Fibroblast of skin of left biceps (primary cell): ENCODE measurements at places on chromosomes 11 and 22.

DNA sequence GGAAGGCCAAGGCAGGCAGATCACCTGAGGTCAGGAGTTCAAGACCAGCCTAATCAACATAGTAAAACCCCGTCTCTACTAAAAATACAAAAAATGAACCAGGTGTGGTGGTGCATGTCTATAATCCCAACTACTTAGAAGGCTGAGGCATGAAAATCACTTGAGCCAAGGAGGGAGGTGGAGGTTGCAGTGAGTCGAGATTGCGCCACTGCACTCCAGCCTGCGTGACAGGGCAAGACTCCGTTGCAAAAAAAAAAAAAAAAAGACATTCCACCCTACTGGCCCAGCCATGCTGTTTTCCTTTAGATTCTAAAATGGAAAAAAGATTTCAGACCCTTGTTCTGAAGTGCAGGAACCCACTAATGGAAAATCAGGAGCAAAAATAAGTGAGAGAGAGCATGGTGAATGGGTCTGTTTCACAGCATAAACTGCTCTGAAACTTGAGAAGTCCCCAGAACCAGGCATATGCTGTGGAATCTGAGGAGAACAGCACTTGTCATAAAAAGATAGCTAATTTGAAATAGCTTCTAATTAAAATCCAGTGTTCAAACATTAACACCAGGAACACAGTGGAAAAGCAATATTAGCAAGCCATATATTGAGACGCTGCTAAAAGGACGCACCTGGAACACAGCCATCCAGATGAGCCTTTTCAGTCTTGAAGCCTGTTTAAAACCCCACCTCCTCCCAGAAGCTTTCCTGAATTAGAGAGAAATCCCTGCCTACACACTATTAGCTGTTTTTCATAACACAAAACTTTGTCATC is 66.3 kb upstream of the CHRM4 start:
- DNase-seq: no peak

GRCh38 chr11:44631831-44632230 is 66.4 kb downstream of the CD82 start:
- no peak for DNase-seq

- DNase-seq: peak; percentile 79
Observed at GRCh38 chr22:20509344-20510047, 2.1 kb downstream of the MED15 start.

GRCh38 chr11:85809863-85810262 is 1.1 kb downstream of the SYTL2 start:
- DNase-seq: no peak

- no peak for DNase-seq
Observed at GRCh38 chr11:69172674-69173073, 16.9 kb downstream of the SMIM38 start.

- DNase-seq: no peak
Observed at GRCh38 chr11:63920126-63920938, 3.4 kb upstream of the RCOR2 start.

DNA sequence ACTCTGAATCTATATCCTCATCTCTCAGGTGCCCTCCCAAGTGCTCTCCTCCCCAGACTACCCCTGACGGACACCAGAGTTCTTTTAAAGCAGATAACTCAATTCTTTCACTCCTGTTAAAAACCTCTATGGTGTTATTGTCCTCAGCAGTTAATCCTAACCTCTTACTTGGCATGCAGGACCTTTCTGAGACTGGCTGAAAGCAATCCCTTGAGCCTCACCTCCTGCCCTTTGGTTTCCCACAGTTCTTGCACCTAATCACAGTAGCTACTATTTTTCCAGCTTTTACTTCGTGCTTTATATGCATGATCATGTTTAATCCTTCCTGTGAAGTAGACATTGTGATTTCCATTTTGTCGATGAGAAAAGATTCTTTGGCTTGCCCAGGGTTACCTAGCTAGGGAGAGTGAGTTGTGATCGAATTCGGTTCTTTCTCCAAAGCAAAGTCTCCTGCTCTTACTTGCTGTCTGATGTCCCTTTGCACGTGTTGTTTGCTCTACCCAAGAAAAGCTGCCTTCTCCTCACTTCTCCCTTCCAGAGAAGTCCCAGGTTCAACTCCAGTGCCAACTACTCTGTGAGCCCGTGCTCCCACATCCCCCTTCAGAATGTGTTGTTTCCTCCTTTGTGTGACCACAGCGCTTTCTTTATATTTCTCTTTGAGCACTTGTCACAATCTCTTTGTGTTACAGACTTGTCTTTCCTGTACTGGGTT is 2.1 kb downstream of the UBE2L3 start:
- DNase-seq: no peak

DNA sequence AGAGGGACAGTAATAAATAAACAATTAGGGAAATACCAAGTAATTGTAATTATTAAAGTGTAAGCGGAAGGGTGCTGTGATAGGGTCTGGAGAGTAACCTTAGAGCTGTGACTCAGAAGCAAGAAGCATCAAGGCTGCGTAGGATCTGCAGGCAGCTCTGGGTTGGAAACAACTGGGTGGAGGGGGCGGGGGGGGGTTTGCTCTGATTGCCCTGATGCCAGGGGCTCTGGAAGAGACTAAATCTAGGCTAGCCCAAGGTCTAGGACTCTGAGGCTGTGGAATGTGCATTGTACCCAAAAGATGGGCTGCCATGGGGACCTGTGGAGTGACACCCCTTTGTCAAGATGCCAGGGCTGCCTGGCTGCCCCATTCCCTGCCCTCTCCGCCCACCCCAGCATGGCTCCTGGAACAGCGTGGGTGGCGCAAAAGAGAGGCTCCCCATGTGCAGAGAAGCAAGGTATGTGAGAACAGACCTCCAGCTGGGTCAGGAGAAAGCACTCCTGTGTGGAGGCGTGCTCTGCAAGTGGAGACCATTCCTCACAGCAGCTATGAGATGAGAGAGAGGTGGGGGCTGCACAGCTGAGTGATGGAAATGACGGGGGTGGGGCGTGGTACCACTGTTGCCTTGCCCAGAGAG is 101.1 kb upstream of the CRYBB3 start:
- no peak for DNase-seq

- DNase-seq: no peak
Observed at GRCh38 chr11:100061006-100061405, 626.1 kb upstream of the ARHGAP42 start.

DNA sequence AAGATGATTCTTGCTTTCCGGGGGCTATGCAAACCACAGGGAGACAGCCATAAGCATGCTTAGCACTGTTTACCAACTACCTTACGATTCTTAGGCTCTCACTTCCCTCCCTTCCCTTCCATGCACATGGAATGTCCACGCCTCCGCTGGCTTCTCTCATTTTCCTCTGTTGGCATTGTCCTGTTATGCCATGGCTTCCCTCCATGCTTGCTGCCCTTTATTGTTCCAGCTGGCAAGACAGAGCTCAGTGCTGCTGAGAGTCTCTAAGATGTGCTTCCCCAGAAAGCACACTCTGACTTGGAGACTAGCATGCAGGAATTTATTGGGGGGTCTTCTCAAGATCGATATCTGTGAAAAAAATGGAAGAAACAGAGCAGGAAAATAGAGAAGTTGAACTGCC is 379.2 kb downstream of the NELL1 start:
- DNase-seq: no peak

DNA sequence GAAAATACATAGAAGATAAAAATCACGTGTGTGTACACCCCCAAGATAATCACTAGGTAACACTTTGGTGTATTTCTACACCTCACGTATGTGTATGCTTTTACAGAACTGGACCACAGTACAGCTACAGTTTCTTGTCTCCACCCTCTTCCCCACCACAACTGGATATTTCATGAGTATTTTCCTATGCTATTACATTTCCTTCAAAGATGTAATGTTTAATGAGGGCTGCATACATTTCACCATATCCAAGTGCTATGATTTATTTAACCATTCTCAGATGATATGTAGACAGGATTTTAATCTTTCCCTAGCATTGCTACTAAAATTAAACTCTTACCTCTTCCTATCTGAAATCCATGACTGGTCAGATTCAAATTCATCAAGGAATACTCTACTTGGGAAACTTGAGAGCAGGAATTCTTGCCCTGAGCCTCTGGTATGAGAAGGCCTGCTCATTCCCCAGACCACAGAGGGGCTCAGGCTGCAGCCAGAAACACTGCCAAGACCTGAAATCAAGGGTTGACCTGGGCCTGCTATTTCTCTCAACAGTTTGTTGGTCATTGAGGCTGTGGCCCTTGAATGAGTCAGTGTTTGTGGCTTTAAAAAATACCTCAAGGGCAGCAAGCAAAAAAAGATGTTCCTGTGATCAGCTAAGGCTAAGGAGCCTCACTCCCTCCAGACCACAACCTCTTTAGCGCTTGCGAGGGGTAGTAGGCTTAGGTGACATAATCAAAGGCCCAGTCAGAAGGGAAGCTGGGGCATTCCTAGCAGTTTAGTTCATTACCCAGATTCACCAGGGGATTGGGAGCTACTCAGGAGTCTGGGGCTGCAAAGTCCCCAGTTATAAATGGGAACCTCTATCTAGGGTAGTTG is 55.5 kb downstream of the ABTB2 start:
- peak; percentile 79 for DNase-seq

DNA sequence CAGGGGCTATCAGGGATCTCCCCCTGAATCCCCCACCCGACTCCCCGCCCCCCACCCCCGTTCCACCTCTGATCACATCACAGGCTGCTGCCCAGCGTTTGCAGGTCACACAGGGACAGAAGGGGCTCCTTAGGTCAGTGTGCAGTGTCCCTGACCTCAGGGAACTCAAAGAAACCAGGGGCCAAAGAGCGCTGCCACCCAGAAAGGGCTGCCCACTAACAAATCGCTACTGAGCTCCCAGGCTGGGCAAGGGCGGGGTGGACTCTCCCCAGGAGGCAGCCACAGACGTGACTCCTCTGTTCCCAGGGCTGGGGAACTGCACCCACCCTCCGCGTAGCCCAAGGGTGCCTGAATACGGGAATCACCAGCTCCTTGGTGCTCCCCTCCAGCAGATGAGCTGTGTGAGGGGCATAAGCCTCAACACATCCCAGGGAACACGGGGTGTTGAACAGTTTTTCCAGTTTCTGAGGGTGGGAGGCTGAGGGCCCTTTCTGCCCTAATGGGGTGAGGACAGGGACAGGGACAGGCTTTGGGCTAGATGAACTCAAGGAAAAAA is 9.9 kb upstream of the POLDIP3 start:
- no peak for DNase-seq

- DNase-seq: no peak
Observed at GRCh38 chr11:64395545-64396078, 36.6 kb downstream of the RPS6KA4 start.

GRCh38 chr11:60762851-60763691 is 6.4 kb downstream of the MS4A15 start:
- no peak for DNase-seq

DNA sequence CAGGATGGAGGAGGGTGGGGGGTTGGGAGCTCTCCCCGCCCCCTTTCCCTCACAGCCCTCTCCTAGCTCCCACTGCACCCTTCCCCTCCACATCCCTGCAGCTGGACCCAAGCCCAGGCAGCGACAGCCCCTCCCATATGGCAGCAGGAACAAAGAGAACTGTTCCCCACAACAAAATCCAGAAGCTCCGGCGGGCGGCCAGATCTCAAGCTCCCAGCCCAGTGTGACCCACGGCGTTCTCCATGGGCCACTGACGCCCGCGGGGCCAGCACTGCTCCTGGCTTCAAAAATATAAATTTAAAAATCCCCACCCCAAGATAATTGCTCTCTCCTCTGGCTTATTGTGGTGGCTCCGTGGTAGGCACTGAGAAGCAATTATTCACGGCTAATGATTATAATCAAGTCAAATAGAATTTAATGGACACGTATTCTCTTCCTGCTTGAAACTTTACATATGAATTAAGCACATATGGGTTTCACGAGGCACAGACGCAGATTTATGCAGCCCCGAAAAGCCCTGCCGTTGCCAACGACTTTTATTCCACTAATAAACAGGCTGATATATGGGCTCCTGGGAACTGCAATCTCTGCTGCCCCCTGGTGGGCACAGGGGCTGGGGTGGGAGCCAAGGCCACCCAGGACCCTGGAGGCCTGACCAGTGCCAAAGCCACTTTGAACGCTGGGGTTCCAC is 17.5 kb downstream of the MACROD1 start:
- peak; percentile 47 for DNase-seq

DNA sequence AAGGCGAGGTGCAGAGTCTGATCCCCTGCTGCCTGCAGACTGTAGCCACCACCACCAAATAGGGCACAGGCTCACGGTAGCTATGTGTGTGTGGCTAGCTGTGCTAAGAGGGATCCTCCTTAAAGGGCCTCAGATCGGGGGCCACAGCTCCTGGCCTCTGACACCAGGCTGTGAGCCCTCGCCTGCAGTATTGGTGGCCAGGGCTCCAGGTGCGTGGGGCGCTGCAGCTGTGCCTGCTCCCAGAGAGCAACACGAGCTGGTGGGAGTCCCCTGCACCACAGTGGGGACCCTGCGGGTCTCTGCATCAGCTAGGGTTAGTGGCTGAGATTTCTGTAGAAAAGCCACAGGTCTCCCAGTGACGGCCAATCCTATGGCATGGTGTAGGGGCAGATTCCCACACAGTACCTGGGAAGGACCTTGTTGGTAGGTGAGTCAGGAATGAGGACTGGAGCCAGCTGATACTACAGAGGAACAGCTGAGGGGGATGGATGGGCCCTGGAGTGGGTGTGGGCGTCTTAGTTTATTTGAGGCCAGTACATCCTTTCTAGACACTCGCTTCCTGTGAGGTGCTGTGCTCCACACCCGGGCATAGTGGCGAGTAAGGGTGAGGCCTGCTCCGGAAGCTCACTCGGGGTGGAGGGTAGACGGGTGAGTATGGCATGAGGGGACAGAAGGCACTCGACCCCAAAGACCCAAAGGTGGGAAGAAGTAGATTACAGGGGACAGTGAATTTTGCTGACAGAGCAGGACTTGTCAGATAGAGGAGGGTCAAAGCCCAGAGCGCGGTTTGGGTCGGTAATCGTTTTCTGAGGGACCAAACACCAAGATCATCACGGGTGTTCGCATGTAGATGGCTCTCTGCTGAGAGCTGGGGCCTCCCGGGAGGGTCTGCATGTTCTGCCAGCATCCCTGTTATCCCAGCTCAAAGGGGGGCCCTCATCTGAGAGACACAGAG is 212.5 kb downstream of the TBC1D22A start:
- no peak for DNase-seq

GRCh38 chr11:35814081-35814695 is 129.7 kb upstream of the LDLRAD3 start:
- no peak for DNase-seq

DNA sequence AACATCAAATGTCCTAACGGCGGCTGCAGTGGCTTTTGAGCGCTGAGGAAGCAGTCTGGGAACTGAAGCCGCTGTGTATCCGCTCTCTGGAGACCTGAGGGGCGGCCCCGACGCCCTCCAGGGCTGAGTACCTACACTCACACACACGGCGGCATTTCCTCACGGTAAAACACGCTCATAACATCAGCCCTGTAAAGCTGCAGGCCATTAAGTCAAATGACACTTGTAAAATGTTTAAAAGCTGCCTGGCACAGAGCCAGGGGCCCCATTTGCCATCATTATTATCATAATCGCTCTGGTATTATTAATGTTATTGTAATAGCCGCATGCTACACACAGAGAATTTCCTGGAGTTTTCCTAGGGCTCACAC is 5.1 kb downstream of the CARS1 start:
- DNase-seq: no peak

DNA sequence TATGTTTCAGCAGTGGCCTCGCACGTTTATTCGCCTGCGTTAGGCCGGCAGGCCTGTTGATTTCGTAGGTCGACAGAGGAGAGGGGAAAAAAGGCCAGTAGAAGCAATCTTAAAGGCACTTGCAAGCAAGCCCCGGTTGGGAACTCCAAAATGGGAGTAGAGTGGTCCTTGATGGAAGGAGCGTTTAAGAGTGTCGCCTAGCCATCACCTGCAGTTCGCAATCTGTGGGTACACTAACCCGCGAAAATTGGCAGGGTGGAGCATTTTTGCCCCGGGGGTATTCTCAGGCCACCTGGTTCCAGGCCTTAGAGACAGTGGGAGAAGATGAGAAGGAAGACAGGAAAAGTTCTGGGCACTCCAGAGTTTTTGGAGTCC is 1.1 kb downstream of the EWSR1 start:
- no peak for DNase-seq
